ENCODE measurements at places on chromosomes 1 and 21.

- DNase-seq = no peak
Measured at GRCh38 chr21:41429305-41429704, 3.3 kb downstream of the MX1 start.

- DNase-seq = no peak
Measured at GRCh38 chr21:46552274-46552673, 52.6 kb downstream of the S100B start.

GRCh38 chr1:175750366-175751071, 7.1 kb upstream of the TNR start:
- no peak for DNase-seq

DNA sequence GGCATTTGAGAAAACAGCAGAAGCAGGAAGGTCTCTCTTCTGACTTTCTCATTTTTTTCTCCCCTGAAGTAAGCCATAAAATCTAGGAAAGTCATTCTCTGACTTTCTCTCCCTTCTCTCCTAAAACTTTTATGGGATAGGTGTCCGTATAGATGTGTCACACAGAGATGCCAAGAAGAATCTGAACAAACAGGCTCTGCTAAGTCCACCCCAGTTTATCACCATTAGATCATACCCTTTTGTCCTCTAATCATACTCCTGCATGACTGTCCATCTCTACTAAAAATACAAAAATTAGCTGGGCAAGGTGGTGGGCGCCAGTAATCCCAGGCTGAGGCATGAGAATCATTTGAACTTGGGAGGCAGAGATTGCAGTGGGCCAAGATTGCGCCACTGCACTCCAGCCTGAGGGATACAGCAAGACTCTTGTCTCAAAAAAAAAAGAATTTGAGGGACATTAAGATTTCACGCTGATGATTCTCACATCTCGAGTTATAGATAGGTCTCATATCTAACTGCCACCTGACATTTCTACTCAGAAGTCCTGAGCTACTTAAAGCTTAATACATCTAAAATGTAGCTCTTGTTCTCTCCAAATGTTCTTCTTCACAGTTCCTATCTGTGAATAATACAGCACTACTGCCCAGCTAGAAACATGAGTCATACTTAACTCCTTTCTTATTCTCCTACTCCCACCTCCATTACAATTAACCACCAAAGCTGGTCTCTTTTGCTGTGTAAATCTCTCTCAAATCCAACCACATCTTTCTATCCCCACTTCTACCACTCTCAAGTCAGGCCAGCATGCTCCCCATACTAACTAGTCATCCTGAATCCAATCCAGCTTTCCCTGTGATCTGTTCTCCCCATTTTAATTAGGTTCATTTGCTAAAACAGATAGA, 47.7 kb downstream of the ZNF644 start:
- no peak for DNase-seq

GRCh38 chr1:162368451-162368850, 8.2 kb downstream of the SPATA46 start:
- DNase-seq = no peak

DNA sequence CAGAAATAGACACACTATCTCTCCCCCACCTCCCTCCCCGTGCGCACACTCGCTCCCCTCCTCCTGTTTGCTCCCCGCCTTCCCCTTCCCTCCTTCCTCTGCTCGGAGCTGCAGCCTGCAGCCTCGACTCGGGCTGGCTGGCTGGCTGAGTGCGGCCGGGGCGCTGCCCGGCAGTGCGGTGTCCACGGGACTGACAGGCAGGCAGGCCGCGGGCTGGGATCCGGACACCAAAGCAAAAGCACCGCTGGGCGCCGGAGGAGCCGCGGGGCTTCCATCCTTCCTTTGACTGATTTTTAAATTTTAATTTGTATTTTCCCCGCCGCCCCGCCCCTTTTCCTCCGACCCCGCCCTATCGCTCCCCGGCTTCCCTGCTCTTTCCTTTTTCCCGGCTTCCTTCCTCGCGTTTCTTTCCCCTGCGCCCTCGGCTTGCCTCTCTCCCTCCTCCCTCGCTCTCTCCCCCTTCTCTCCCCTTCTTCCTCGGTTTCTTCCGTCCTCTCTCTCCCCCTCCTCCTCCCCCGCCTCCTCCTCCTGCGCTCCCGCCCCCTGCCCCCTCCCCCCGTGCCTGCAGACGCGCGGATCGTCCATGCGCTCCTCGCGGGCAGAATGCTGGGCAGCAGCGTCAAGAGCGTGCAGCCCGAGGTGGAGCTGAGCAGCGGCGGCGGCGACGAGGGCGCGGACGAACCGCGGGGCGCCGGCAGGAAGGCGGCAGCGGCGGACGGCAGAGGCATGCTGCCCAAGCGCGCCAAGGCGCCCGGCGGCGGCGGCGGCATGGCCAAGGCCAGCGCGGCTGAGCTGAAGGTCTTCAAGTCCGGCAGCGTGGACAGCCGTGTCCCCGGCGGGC, 109.4 kb downstream of the NAV1 start:
- no peak for DNase-seq

DNA sequence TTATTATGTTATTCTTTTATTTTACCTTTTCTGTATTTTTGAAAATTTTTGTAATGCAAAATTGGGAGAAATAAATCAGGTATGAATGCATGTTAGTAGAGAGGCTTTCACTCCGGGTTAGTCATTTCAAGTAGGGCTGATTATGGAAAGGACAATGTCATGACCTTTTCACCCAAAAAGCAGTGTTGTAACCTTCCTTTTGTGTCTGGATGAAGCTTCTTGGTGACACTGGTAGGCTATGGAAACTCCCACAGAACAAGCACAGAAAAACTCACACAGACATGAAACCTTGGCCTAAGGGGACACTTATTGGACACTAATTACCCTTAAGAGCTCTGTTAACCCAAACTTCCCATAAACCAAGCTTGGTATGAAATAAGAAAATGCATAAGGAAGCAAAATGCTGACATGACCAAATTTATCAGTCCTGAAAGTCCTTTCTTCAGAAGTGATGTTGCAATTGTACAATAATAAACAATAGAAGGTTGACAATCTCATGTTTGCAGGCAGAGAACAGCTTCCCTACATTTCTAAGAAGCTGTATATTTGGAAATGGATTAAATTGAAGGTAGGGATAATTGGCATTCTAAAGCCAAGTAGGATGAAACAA, 70.0 kb upstream of the KCNJ15 start:
- DNase-seq = no peak

DNA sequence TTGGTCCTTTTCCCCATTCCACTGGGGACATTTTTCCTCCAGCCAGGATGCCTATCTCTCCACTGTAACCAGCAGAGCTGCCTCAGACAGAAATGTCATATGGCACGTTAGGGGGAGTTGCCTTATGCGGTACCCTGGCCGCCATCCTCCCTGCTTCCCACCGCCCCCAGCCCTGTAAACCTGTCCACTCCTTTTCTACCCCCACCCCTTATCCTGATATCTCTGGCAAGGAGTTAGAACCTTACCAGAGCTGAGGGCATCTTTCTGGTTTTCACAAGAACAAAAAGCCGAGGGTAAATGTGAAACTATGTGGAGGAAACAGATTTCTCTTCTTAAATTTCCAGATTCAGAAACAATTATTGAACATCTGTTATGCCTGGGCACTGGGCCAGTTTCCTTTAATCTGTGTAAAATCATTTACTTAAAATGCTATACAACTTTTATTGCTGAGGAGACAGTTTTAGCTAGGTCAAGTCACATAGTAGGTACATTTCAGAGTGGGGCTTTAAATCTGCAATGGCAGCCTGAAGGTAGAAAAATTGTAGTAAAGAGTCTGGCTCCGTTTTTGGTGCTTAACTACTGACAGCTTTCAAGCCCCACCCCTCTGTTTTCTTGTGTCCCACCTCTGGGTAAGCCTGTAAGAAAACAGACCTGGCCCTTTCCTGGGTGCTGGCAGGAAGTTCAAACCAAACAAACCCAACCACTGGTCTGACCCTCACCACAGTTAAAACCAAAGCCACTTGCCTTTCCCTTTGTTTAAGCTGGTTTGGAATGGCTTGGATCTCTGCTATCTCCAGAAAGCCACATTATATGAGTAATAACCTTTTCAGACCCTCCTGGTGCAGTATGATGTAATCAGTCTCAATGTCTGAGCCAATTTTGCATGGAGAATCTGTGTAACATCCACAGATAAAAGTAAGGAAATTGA, 319.0 kb downstream of the HHAT start:
- no peak for DNase-seq

DNA sequence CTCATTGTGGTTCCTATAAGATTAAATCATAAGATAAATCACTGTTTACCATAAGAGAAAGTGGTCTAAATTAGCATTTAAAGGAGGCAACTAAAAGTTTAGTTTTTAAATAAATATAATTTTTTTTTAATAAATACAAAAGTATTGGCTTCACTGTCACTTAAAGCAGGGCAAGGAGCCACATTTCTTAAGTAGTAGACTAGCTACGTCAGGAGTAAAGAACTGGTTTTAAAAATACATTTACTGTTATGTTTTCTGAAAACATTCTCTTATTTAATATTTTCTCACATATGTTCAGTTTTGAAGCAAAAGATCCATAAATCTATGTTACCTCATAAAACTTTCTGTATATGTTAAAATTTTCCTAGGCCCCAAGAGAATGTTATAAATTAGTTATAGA, 2.2 kb downstream of the ANGPTL1 start:
- DNase-seq = no peak

GRCh38 chr21:42453224-42453985, 42.6 kb downstream of the RSPH1 start:
- no peak for DNase-seq

GRCh38 chr1:78104322-78104721, 58.6 kb downstream of the GIPC2 start:
- no peak for DNase-seq

DNA sequence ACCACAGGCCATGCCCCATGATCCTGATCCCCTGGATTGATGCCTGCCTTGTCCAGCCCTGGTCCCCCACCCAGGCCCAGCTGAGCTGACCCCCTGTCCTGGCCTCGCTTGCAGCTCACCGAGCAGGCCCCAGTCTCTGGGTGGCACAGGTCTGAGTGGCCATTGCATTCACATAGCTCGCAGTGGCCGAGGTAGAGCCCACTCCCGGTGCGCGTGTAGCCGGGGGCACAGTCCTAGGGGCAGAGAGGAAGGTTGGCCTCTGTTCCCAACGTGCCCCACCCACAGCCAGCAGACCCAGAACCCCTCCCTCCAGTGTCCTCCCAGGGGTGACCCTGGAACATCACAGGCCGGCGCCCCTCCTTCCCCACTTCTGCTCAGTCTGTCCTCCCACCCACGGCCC, 51.9 kb downstream of the LDLRAD2 start:
- no peak for DNase-seq

DNA sequence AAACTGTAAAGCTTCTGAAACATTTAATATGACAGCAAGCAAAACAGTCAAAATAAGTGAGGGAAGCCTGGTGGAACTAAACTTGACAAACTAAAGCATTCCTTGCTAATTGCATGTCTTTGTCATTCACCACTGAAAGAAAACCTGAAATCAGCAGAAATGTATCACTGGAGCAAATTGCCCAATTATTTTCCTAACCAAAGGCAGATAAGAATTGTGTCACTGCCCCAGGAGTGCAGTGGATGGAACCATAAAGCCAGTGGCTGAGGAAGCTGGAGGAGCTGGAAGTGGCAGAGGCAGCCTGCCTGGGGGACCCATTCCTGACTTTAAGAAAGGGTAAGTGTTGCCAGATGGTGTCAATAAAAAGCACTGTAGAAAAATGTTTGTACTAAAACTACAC, 2.7 kb upstream of the SLC30A10 start:
- no peak for DNase-seq

GRCh38 chr1:40363721-40364120, 9.8 kb upstream of the SMAP2 start:
- DNase-seq = no peak

- no peak for DNase-seq
Measured at GRCh38 chr1:197384471-197384870, 116.4 kb downstream of the CRB1 start.

- no peak for DNase-seq
Measured at GRCh38 chr1:67135354-67135753, 584 bp upstream of the C1orf141 start.

- no peak for DNase-seq
Measured at GRCh38 chr1:39391691-39392679, 99.5 kb upstream of the BMP8A start.

DNA sequence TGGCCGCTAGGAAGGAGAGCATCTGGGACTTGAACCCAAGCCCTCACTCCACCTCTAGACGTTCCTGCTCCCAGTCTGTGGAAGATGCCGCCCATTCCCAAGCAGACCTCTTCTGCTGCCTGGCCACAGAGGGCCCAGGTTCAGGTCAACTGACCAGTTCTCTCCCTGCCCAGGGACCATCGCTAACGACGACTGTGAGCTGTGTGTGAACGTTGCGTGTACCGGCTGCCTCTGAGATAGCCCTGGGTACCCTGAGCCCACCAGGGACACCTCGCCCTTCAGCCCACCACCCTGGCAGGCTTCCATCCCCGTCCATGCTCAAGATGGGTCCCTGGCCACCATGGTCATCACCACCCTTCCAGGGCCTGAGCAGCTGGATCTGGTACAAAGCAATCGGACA, 2.2 kb downstream of the GUCA2B start:
- DNase-seq = no peak

DNA sequence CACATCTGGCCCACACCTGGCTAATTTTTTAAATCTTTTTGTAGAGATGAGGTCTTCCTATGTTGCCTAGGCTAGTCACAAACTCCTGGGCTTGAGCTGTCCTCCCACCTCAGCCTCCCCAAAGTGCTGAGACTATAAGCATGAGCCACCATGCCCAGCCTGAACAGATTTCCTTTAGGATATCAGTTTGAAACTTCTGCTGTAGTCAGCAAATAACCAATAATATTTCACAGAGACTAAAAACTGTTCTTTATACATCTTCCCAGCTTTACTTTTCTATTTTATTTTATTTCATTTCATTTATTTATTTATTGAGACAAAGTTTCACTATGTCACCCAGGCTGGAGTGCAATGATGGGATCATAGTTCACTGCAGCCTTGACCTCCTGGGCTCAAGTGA, 29.9 kb upstream of the TEKT2 start:
- DNase-seq = no peak

DNA sequence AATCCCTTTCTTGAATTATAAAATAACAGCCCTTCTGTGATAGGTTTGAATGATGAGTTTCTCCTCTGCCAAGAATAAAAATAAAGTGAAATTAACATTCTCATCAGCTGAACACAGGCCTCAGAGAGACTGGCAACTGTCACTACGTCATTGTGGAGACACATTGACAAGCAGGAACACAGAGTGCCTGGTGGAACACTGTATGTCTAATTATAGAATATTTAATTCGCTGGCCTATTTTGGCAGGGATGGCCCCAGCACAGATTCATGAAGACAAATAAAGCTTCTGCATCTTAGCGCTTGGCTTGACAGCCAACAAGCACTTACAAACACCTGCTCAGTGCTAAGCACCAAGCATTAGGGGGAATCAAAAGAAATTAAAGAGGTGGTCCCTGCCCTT, 52.0 kb upstream of the SMYD2 start:
- no peak for DNase-seq

- DNase-seq = no peak
Measured at GRCh38 chr1:161838885-161839284, 72.8 kb downstream of the ATF6 start.

GRCh38 chr1:211341999-211342398, 15.4 kb downstream of the TRAF5 start:
- no peak for DNase-seq
